Kidney (tissue), 22 donors: ENCODE measurements at places on chromosomes 3 and 15. TPM values are rescaled to one million over a fixed set of nuclear protein-coding genes. Genes with fewer than 3 reads are reported as not detected.

The ACOX2 gene
- 85.5 TPM for polyA plus RNA-seq

The TRAIP gene
- polyA plus RNA-seq, result 0.71 TPM

The SCG3 gene
- polyA plus RNA-seq, result 0.11 TPM

The PLD1 gene
- 11.2 TPM for polyA plus RNA-seq

The TXNRD3 gene
- 10.8 TPM for polyA plus RNA-seq

The ZNF660 gene
- 0.69 TPM for polyA plus RNA-seq

The ITGA11 gene
- polyA plus RNA-seq, result 3.4 TPM

The ST8SIA2 gene
- polyA plus RNA-seq, result not detected

The PARP16 gene
- 7.0 TPM for polyA plus RNA-seq

The EMC7 gene
- 125 TPM for polyA plus RNA-seq

The CILP gene
- 0.37 TPM for polyA plus RNA-seq

The TIMP4 gene
- 2.4 TPM for polyA plus RNA-seq

The GREM1 gene
- polyA plus RNA-seq, result 0.15 TPM

The FBXL22 gene
- polyA plus RNA-seq, result 1.2 TPM

The MOBP gene
- not detected for polyA plus RNA-seq

The MNS1 gene
- polyA plus RNA-seq, result 6.9 TPM

The GOLGA6L4 gene
- 3.0 TPM for polyA plus RNA-seq

The KLHL40 gene
- not detected for polyA plus RNA-seq

The SNX33 gene
- polyA plus RNA-seq, result 14.2 TPM

The MKRN3 gene
- not detected for polyA plus RNA-seq

The MTHFS gene
- polyA plus RNA-seq, result 115 TPM
